ENCODE measurements at places on chromosomes 13 and 19. TPM values are rescaled to one million over a fixed set of nuclear protein-coding genes. Genes with fewer than 3 reads are reported as not detected.

GRCh38 chr19:17505223-17505622 is 6.2 kb upstream of the PGLS start:
- H3K4me1 ChIP-seq = peaks cover 1% of the 10 kb centered on the region
- no peak overlapping the region for H3K4me3 ChIP-seq
- H3K27me3 ChIP-seq = no peaks in the 10 kb centered on the region
- no peak overlapping the region for H3K27ac ChIP-seq
- H3K36me3 ChIP-seq = no peaks in the 10 kb centered on the region

GRCh38 chr19:47726467-47726866 is 13.2 kb downstream of the EHD2 start:
- H3K36me3 ChIP-seq = no peaks in the 10 kb centered on the region
- no peak for DNase-seq

DNA sequence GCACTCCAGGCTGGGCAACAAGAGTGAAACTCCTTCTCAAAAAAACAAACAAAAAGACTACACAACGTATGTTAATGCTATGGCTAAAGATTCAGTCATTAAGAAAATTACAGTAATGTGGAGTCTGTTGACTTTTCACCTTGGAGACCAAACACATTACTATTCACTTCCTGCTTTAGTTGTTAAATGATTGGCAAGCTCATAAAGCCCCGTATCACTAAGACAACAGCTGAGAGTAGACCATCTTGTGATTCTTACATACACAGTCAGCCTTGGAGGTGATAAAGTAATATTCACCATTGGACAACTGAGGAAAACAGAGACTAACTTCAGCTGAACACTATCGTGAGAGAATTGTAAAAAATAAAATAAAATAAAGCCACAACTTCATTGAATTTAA is 86.5 kb downstream of the KCTD12 start:
- no peaks in the 10 kb centered on the region for H3K36me3 ChIP-seq
- DNase-seq = no peak
- H3K4me1 ChIP-seq = no peaks in the 10 kb centered on the region

GRCh38 chr13:32695602-32696250 is 109.5 kb downstream of the PDS5B start:
- H3K27ac ChIP-seq = peak overlapping the region; percentile 47
- H3K36me3 ChIP-seq = no peaks in the 10 kb centered on the region
- H3K27me3 ChIP-seq = no peaks in the 10 kb centered on the region
- no peak for DNase-seq
- no peaks in the 10 kb centered on the region for H3K4me1 ChIP-seq

- H3K27ac ChIP-seq = no peak overlapping the region
- no peak overlapping the region for H3K4me3 ChIP-seq
- H3K4me1 ChIP-seq = peaks cover 4% of the 10 kb centered on the region
- H3K36me3 ChIP-seq = no peaks in the 10 kb centered on the region
- no peaks in the 10 kb centered on the region for H3K27me3 ChIP-seq
- no peak for DNase-seq
These were observed 3.9 kb upstream of the CSNK1G2 start for GRCh38 chr19:1936916-1937610.

- no peaks in the 10 kb centered on the region for H3K27me3 ChIP-seq
- H3K36me3 ChIP-seq = no peaks in the 10 kb centered on the region
- H3K27ac ChIP-seq = no peak overlapping the region
- H3K4me1 ChIP-seq = no peaks in the 10 kb centered on the region
- H3K4me3 ChIP-seq = no peak overlapping the region
These were observed 13.2 kb downstream of the PCDH8 start for GRCh38 chr13:52835071-52835839.

GRCh38 chr13:27112006-27112405 is 59.6 kb downstream of the USP12 start:
- H3K36me3 ChIP-seq = no peaks in the 10 kb centered on the region
- no peak for DNase-seq
- no peak overlapping the region for H3K4me3 ChIP-seq
- no peak overlapping the region for H3K27ac ChIP-seq

GRCh38 chr13:59458908-59459579 is 704.7 kb downstream of the DIAPH3 start:
- peak; percentile 20 for DNase-seq
- no peaks in the 10 kb centered on the region for H3K4me1 ChIP-seq
- peak overlapping the region; percentile 47 for H3K27ac ChIP-seq
- H3K27me3 ChIP-seq = no peaks in the 10 kb centered on the region
- no peak overlapping the region for H3K4me3 ChIP-seq

Gene RNF113B
- total RNA-seq = not detected

Gene KLK2
- total RNA-seq = not detected

Gene ACP7
- not detected for total RNA-seq

Gene FCER2
- not detected for total RNA-seq

Gene MBD3L2
- total RNA-seq = not detected
